ENCODE measurements at places on chromosomes 1 and 21.

GRCh38 chr1:152448095-152448494, 34.0 kb upstream of the CRNN start:
- no peak for DNase-seq

DNA sequence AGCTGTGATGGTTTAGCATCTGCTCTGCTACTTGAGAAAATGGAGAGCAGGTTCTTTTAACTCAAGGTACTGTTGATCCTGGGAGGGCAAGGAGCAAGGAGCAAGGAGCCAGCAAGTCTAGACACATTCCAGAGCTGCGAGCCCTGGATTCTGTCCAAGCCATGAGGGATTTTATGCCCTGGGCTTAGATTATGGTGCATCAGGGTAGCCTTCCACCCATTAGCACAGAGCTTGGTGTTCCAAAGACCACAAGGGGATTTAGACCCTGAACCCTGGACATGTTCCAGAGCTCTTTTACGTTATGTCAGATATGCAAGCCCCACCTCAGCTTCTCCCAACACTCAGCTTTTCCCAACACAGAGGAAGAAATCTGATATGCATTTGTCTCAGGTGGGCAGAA, 2.0 kb upstream of the OR14I1 start:
- no peak for DNase-seq

GRCh38 chr1:91201176-91201575, 179.3 kb upstream of the ZNF644 start:
- DNase-seq, result no peak

- no peak for DNase-seq
These were observed 818.7 kb downstream of the LTN1 start for GRCh38 chr21:28174006-28174405.

DNA sequence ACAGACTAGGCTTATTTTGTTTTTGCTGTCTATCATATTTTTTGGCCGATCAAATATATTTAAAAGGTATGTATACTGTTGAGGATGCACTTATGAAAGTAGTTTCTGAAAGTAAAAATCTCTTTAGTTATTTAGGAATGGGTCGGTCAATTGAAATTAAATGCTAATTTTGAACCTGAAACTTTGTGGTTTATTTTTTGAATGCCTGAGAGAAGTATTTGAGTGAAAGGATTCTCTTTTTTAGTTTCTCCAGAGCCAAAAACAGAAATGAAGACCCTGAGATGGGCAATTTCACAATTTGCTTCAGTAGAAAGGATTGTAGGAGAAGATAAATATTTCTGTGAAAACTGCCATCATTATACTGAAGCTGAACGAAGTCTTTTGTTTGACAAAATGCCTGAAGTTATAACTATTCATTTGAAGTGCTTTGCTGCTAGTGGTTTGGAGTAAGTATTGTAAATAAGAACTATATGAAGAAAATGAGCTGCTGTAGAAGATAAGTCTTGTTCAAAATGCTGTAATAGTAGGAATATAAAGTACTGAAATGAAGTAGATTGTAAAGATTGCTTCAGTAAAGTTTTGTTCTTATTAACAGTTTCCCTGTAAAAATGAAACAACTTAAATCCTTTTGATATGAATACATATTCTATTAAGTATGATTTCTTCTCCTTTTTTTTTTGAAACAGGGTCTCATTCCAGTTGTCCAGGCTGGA, 11.5 kb downstream of the USP1 start:
- no peak for DNase-seq

DNA sequence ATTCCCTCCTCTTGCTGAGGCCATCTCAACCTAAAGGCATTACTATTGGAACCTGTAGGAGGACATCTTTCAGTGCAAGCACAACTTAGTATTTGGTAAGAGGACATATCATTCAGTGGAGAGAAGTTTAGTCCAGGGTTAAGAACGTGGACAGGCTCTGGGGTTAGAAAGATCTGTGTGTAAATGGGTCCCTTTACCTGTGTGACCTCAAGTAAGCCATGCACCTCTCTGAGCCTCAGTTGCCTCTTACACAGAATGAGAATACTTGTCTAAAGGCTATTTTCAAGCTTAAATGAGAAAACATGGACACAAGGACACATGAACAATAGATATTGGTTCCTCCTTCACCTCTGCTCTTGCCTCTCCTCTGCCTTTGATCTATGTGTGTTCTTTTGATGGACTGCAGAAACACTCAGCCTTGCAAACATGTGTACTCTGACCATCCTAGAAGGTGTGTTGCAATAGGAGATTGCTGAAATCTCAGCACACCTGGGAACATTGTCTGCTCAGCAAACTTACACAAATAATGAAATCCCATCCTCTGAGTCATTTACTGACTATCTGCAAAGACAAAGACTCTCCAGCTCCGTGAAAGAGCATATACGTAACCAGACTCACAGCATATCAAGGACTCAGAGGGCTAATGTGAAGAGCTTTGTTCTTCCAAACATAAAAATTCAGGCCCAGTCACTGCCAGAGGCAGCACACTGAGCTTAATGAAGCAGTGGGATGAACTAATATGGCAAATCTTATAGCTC, 143.8 kb downstream of the DAB1 start:
- DNase-seq, result no peak

GRCh38 chr1:231359113-231359512, 21.0 kb downstream of the SPRTN start:
- no peak for DNase-seq

- DNase-seq, result no peak
These were observed 94.7 kb downstream of the DMRTA2 start for GRCh38 chr1:50328552-50328951.

- DNase-seq, result no peak
These were observed 12.1 kb downstream of the AZIN2 start for GRCh38 chr1:33093004-33093403.

DNA sequence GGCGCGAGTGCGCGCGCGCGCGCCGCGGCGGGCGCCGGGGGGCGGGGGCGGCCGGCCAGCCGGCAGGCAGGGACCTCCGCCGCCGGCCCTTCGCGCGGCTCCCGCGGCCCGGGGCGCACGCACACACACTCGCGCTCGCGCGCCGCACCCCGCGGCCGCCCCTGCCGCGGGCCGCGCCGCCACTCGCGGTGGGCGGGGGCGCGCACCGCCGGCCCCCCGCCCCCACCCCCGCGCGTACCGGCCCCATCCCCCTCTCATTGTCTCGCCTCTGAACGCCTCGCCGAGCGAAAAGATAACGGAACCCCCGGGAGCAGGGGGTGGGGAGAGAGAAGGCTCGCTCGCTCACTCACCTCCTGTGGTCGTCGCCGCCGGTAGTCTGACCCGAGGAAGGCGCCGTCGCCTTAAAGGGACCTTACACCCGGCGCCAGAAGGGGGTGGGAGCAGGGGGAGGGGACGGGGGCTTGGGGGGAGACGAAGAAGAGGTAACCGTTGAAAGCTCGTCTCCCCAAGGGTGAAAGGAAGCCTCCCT, 428 bp downstream of the POGZ start:
- peak; percentile 83 for DNase-seq

GRCh38 chr1:225437710-225438437, 10.0 kb upstream of the LBR start:
- DNase-seq, result peak; percentile 40

- DNase-seq, result peak; percentile 33
These were observed 28.1 kb downstream of the RABIF start for GRCh38 chr1:202860744-202861419.

DNA sequence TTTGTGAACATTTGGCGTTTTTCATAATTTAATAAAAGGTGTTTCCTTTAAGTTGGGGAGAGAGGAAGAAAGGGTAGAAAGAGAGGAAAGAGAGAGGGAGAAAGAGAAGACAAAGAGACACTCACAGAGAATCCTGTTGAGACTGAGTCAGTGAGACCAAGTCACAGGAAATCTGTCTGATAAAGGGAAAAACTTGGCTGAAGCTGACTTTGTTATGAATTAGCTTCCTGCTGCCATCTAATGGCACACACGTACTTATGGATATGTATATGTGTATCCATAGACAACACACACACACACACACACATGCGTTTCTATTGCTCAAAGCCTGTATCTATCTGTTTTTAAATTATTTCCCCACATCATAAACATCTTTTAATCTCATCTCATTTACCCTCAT, 42.5 kb upstream of the DISC1 start:
- DNase-seq, result no peak

- no peak for DNase-seq
These were observed 58.1 kb downstream of the GLIS1 start for GRCh38 chr1:53680868-53681267.

GRCh38 chr1:24418898-24419628, 3.5 kb downstream of the NIPAL3 start:
- DNase-seq, result peak; percentile 89

DNA sequence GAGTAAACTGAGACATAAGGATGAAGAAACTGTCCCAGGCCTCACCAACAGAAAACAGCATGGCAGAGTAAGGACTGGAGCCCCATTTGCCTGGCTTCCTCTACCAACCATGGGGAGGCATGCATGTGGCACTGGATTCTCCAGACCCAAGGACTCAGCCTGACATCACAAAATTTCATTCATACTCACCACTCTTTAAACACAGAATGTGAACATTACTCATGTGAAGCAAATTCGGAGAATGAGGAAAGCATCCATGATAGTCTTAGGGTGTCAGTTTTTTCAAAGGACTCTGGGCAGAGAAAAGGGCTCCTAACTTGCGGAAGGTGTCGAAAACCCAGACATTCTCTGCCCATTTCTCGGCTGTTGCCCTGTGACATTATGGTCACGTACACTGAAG, 83.9 kb downstream of the PCNX2 start:
- DNase-seq, result no peak

DNA sequence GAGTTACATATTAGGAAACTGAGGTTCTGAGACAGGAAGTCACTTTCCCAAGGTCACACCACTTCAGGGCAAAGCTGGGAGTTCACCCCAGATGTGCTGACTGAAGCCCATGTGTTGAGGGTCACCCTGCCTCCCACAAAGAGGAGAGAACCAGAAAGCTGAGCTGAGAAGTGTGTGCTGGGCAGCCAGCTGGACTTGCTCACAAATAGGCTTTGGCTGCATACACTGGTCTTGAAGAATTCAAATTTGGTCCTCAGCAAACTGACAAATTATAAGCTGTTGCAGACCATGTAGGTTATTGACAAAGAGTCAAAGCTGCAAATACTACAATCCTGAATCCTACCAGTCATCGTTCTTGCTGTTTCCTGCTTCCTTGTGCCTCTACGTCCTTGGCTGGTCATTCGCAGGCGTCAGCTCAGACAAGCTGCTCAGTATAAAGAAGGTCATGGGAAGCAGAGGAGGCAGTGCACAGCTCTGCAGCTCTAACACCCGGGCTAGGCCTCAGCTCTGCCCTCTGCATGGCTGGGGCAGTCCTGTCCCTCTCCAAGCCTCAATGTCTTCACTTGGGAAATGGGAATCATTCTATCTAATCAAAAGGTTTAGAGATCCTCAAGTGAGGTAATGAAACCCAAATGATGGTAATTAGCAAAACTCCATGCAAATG, 40.0 kb downstream of the CDCP2 start:
- DNase-seq, result no peak

GRCh38 chr21:14677013-14677412, 130.9 kb upstream of the SAMSN1 start:
- no peak for DNase-seq

- no peak for DNase-seq
These were observed 649.4 kb downstream of the NPHP4 start for GRCh38 chr1:5342830-5343229.

- no peak for DNase-seq
These were observed 57.2 kb downstream of the DPT start for GRCh38 chr1:168671782-168672181.

- DNase-seq, result no peak
These were observed 67.6 kb downstream of the GIPC2 start for GRCh38 chr1:78113156-78113916.

GRCh38 chr1:81702079-81702715, 98.5 kb upstream of the ADGRL2 start:
- no peak for DNase-seq

GRCh38 chr21:33020558-33021100, 5.1 kb upstream of the OLIG2 start:
- DNase-seq, result no peak

GRCh38 chr1:105419030-105419429, 1637.4 kb upstream of the PRMT6 start:
- DNase-seq, result no peak

GRCh38 chr1:178300352-178300699, 196.4 kb downstream of the CLEC20A start:
- DNase-seq, result no peak

DNA sequence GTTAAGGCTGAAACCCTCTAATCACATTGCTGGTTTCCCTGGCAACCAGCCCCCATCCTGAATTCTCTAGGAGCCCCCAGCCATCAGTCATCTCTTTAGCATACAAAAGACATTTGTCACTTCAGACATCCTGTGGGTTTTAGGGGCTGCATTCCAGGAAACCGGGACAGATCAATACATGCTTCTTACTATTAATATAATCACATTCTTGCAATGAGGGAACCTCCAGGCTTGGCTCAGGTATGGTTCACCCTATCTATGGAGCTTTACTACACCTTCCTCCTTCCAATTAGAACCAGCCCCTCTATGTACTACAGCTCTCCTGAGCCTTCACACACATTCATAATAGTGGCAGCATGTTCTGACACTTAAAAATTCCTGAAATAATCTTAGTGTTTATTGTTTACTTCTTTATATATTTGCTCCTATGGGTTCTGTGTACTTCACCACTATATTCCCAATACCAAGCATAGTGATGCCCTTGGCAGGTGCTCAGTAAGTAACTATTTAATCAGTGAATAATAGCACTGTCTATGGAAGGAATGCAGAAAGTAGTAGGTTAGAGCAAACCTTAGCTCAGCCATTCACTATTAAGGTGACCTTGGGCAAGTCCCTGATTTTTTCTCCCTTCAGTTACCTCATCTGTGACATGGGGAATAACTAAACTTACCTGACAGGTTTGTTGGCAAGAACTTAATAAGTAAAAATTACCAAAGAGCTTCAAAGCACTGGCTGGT, 59.6 kb downstream of the ZNF678 start:
- DNase-seq, result no peak

DNA sequence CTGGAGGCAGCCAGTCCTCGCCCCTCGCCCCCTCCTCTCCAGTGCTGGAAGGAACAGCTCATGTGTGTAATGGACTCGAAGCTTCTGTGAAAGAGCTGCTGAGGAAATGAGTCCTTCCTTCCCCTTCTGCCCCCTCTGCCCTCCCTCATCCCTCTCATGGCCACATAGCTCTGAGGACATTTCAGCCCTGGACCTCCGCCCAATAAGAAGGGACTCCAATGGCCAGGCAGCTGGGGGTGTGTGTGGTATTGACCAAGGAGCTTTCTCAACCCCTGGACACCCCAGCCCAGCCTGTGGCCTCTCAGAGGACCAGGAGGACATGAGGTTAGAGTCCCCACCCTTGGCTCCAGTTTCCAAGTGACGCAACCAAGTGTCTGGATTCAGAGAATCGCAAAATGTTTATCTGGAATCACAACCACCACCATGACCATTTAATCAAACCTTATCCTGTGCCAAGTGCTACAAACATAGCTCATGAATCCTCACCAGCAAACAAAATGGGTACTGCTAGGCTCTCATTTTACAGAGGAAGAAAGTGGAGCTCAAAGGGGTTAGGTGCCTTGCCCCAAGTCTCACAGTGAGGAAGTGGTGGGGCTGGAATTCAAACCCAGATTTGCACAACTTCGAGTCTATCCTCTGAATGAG, 47.8 kb upstream of the ECE1 start:
- DNase-seq, result peak; percentile 66

- no peak for DNase-seq
These were observed 644.2 kb downstream of the PTPRU start for GRCh38 chr1:29880556-29880955.

Data from MG63 (cell line).